Glomerular endothelial cell (primary cell): ENCODE measurements at places on chromosomes 6 and 20.

GRCh38 chr6:6665555-6666243 lies 77.2 kb downstream of the LY86 start:
- DNase-seq: no peak

DNA sequence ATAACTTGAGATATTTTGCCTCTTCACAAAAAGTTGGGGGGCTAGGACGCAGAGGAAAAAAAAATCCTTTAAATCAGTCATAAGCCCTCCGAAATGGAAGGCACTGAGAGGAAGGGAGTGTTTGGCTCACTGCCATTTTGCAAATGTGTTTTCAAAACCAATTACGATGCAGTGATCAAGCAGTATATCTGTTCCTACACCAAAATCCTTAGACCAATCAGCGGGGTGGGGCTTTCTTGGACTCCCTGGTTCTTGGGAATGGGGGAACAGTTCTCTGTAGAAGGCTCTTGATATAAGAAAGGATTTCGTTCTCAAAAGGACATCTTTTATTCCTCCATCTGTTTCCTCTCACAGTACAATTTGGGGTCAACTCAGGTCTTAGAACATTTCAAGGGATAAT lies 478.6 kb upstream of the JARID2 start:
- no peak for DNase-seq

- DNase-seq: no peak
Measured at GRCh38 chr6:36906539-36907325, 21.0 kb downstream of the C6orf89 start.

- DNase-seq: no peak
Measured at GRCh38 chr6:33259032-33259431, 12.6 kb downstream of the VPS52 start.
